ENCODE measurements at places on chromosomes 3 and 15.

DNA sequence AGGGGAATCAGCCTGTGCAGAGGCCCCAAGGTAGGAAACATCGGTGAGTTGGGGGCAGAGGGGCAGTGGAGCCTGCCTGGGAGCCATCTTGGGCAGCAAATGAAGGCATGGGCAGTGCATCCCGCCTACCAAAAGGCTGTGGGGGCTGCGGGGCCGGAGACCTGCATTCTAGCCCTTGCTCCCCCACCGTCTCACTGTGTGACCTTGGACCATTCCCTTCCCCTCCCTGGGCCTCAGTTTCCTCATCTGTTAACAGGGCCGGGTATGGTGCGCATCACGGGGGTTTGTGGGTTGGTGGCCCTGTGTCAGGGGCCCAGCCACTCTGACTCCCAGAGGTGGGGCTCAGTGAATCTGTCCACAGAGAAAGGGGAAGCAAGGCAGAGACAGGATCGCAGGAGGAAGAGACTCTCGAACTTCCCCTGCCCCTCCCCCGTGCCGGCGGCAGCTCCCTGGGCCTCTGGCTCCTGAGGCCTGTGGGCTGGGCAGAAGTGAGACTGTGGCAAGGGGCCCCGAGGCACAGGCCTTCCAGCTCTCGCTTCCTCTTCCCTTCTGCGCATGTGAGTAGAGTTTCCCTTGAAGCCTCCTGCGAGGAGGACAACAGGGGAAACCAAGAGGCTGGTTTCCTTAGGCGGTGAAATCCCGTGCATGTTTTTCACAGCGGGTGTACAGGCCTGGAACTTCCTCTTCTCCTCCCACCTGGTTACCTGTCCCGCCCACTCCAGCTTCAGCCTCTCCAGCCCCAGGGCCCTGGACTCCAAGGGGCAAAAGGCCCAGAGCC lies 42.9 kb downstream of the IDH2 start:
- peak; percentile 24 for DNase-seq

- no peak for DNase-seq
Observed at GRCh38 chr15:68725736-68726135, 95.0 kb downstream of the ANP32A start.

- no peak for DNase-seq
Observed at GRCh38 chr3:160569894-160570652, 4.7 kb upstream of the KPNA4 start.

DNA sequence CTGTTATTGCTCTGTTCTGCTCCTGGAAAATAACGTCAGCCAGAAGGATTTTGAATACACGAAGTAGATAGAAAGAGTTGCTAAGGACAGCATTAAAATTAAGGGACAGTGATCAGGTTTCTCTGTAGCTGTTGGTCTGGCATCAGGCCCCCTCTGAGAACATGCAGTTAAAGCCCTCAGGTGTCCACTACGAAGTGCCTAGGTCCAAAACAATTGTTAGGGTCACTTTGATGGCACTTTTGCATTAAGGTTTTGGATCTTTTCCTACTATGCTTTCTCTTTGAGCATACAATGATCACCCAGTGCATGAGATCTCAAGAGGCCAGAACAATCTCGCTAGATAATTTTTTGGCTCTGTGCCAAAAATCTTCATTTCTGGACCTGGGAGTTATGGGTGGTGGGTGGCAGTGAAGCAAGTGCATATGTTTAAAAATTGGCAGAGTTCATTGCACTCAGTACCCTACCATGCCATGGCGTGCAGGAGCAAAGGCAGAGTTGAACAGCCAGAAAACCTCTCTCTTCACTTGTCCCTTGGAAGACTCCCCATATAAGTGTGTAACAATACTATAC lies 797.6 kb downstream of the ROBO2 start:
- DNase-seq = no peak

DNA sequence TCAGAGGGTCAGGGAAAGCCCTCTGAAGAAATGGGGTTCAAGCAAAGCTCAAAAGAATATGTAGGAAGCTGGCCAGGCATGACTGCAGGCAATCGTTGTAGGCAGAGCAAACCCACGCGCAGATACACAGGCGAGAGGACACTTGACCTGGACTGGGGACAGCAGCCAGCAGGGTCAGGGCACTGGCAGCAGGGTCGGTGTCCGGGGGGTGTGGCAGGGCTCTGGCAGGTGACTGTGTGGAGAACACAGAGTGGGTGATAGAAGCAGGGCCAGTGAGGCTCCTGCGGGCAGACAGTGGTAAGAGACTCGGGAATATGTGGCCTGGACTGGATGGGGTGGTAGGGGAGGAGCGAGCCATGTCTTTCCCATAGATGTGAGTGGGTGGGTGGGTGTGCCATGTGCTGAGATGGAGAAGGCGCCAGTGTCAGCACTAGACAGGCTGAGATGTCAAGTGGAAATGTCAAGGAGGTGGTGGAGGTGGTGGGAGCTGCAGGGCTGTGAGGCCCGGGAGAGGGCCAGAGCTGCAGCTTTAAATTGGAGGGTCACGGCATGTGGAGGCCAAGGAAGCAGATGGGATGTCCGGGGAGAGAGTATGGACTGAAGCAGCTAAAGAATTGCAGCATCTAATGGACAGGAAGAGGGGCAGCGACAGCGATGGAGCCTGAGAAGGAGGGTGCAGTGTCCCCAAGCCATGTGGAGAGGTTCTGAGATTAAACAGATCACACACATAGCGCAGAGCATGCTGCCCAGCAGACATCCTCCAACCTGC lies 13.4 kb downstream of the TMEM43 start:
- no peak for DNase-seq

DNA sequence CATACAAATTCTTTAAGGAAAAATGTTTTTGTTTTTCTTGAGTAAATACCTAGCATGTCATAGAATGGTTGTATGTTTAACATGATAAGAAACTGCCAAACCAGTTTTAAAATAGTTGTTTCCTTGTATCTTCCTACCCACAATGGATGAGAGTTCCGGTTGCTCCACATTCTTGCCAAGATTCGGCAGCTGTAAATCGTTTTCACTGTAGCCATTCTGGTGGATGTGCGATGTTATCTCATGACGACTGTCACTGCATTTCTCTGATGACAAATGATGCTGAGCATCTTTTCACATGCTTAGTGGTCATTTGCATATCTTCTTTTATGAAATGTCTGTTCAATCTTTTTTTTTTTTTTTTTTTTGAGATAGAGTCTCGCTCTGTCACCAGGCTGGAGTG lies 36.6 kb upstream of the SH3GL3 start:
- no peak for DNase-seq

DNA sequence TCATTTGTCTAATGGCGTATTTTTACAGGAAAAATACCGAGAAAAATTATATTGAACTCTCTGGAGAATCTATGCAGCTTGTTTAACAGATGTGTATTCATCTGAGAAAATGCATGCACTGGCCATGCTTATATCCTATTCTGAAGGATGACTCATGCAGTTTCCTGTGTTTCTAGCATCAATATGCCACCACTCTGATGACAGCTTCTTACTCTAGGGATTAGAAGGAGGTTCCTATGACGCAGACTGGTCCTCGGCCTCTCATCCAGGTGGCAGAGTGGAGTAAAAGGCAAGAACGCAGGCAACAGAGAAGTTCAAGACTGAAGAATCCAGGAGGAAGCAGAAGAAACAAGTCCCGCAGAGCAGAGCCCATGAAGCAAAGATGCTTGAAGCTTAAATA lies 910.0 kb upstream of the ROBO1 start:
- DNase-seq = no peak

DNA sequence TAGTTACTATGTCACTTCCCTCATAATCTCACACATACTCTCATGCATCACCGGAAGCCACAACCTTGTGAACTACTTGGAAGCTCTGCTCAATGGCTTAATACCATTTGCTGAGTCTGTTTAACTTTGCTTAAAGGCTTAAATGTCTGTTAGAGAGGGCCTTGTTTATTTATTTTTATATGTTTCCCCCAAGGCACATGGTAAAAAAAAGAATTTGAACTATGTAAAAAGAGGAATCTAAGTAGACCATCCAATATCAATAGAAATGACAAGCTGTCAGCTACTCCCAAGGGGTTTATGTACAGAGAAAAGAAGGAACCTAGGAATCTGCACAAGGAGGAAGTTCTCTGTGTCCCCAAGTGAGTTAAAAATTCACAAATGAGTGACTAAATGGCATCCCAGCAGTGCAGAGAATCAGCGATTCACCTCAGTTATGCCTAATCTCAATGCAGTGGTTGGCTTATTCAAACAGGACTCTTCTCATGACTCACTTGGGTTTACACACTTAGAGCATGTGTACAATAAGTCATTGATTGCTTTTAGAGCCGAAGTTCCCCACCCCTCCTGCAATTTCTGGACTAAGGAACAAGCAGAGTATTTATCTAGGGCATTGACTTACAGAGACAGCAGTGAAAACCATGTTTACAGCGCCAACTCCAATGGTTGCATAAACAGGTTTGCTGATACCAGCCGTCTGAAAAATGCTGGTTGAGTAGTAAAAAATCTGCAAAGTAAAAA lies 24.4 kb downstream of the SLC2A2 start:
- no peak for DNase-seq

DNA sequence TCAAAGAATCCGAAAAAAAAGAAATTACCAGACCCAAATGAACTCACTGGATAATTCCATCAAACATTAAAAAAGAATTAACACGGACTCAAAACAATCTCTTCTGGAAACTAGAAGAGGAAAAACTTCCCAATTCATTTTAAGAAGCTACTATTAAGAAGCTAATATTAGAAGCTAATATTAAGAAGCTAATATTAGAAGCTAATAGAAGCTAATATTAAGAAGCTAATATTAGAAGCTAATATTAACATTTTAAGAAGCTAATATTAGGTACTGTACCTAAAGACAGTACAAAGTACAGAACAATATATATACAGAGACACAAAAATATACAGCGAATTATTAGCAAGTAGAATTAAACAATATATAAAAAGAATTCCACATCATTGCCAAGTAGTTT lies 35.9 kb downstream of the HERC2 start:
- DNase-seq = no peak

DNA sequence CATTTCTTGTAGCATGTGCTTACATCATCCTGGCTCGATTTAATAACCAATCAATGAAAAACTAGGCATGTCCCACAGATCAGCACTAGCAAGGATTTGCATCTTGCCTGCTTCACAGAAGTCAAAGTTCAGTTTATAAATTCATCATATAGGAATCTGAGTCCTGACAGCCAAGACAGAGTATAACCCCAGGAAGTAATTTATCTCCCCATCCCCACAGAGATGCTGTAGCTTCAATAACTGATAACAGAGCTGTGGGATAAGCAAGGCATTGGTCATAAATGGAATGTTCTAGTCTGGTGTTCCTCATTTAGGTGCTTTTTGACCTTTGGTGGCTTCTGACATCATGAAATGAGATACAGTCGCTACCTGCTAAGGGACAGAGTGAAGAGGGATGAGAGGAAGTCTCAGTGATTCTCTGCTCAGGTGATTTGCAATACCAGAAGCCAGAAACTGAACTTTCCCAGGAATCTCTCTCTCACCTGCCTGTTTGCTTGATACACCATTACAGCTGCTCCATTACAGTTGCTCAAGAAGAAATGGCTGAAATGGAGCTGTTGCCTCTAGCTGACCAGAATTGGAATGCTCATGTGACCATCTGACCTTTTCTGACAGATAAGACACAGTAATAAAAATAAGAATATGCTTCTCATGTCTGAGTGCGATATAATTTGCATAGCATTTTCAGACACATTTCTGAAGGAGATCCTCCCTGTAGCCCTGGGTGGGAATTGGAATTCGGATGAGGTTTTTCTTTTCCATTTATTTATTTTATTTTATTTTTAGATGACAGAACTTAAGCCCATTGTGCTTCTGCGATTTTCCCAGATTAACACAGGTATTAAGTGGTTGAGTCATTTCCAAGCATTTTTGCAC lies 217.1 kb upstream of the KCNMB2 start:
- DNase-seq = no peak

DNA sequence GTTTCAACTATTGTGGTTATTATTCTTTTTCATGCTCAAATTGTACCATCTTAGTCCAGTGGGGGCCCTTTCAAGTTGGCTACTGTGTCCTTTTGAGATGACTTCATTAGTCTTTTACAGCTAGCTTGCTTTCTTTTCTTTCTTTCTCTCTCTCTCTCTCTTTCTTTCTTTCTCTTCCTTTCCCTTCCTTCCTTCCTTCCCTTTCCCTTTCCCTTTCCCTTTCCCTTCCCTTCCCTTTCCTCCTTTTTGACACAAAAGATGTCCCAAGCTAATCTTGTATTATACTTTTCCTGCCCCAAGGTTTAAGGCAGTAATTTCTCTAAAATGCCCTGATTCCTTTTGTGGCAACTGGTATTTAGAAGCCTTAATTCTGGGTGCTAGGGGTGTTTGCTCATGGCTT lies 213.0 kb upstream of the TBC1D5 start:
- no peak for DNase-seq

- no peak for DNase-seq
Observed at GRCh38 chr15:87357637-87358313, 898.8 kb downstream of the NTRK3 start.

- peak; percentile 54 for DNase-seq
Observed at GRCh38 chr3:186614597-186615483, 2.0 kb downstream of the AHSG start.

- DNase-seq = no peak
Observed at GRCh38 chr15:29162411-29162810, 107.2 kb downstream of the NSMCE3 start.

- no peak for DNase-seq
Observed at GRCh38 chr3:119420196-119420595, 43.2 kb downstream of the TMEM39A start.

- no peak for DNase-seq
Observed at GRCh38 chr15:70566047-70566835, 197.1 kb downstream of the UACA start.

- DNase-seq = no peak
Observed at GRCh38 chr3:69161587-69162307, 39.4 kb upstream of the LMOD3 start.

DNA sequence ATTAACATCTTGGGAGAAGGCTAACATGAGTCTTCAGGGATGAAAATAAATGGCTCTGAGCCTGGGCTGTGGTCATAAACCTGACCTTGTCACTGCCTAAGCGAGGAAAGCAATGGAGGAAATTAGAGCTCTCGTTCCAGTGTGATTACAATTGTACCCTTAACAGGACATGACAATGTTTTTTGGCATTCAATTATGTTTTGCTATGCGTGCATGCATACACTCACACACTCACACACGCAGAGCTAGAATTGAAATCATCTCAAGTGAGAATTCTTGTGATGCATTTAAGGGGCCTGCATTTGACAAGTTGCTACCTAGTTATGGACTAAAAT lies 24.1 kb downstream of the ZNF80 start:
- no peak for DNase-seq

DNA sequence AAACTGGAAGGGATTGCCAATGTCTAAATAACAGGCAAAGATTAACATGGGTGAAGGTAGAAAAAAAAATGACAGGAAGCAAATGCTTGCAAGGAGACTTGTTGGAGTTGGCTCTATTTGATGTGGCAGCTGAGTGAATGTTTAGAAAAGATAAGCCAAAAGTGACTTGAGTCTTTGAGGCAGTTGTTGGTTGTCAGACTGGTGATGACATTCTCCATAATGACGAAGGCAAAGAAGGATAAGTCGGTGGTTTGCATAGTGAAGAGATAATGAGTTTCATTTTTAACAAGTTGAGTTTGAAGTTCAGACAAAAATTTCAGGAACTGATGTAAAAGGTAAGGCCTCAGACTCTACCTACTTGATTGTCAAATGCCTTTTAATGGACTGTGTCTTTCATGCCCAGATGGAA lies 704.1 kb upstream of the SGO1 start:
- DNase-seq = no peak

- DNase-seq = no peak
Observed at GRCh38 chr3:134956395-134956794, 161.3 kb downstream of the EPHB1 start.

- no peak for DNase-seq
Observed at GRCh38 chr3:159045279-159045885, 243.5 kb downstream of the MFSD1 start.

GRCh38 chr3:112709911-112710310 lies 69.0 kb upstream of the CCDC80 start:
- no peak for DNase-seq

GRCh38 chr15:68833700-68834331 lies 13.1 kb upstream of the ANP32A start:
- no peak for DNase-seq
